NCI-H1105 treated with DMSO at 0.1 percent for 48 hours (cell line): ENCODE measurements at places on chromosomes 5 and 9.

DNA sequence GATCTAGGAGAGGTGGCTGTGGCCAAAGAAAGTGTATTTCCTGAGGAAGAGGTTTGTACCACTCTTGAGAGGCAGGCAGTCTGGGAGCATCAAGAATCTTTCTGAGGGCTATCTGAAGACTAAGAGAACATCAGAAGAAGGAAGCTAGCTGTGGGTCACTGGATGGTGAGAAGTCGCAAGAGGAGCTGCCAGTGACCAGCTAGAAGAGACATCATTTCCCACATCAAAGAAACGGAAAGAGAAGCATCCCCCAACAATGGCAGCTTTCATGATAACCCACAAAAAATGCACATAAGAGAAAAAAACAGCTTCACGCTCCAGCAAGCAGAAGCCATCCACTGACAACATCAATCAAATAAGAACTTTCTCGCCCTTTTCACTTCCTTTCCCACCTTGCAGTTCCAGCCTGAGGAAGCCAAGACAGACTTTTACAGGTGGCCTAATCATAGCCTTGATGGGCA is 25.0 kb upstream of the CEP78 start:
- DNase-seq, result no peak

GRCh38 chr9:134879664-134880483 is 736 bp upstream of the FCN2 start:
- no peak for DNase-seq

DNA sequence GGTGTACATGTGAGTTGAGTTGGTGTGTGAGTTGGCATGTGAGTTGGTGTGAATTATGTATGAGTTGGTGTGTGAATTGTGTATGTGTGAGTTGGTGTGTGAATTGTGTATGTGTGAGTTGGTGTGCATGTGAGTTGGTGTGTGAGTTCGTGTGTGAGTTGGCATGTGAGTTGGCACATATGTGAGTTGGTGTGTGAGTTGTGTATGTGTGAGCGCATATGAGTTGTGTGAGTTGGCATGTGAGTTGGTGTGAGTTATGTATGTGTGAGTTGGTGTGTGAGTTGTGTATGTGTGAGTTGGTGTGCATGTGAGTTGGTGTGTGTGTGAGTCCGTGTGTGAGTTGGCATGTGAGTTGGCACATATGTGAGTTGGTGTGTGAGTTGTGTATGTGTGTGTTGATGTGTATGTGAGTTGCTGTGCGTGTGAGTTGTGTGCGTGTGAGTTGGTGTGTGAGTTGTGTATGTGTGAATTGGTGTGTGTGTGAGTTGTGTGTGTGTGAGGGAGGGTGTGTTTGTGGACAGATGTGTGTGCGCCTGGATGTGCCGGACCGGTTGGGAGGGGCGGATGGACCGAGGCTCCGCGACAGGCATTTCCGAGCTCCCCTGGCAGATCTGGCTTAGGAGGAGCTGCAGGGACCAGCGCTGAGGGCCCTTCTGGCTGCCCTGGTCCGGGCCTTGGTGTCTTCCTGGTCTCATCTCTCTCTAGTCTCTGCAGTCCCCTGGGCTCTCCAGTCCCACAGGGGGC is 162.5 kb upstream of the IER5L start:
- DNase-seq, result no peak

DNA sequence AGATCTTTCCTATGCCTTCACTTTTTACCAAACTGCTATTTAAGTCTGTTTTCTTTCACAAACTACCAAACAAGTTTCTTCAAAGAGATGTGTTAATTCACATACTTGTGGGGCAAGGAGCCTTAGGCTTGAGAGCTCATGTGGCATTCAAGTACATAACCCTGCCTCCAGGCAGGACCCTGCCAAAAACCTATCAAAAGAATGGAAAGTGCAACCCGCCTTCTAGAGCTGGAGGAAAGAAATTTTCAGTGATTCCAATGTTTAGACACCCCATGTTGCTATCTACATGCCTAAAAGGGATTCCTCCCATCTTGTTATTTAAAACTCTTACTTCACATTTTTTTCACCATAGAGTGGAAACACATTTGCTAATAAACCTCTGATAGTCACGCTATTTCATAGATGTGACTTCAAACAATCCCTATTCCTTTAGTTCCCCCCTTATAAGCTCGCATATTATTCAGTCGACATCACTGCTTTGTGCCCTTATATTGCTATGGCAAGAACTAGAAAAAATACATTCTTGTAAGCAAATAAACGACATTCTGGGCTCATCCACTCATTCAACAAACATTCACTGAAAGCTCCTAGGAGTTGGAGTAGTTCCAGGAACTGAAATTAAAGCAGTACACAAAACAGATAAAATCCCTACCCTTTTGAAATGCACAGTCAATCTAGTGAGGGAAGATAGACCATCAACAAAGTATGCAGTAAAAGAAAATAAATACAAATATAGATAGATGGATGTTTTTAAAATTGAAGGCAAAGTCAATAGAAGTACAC is 518.1 kb downstream of the ELAVL2 start:
- DNase-seq, result no peak

DNA sequence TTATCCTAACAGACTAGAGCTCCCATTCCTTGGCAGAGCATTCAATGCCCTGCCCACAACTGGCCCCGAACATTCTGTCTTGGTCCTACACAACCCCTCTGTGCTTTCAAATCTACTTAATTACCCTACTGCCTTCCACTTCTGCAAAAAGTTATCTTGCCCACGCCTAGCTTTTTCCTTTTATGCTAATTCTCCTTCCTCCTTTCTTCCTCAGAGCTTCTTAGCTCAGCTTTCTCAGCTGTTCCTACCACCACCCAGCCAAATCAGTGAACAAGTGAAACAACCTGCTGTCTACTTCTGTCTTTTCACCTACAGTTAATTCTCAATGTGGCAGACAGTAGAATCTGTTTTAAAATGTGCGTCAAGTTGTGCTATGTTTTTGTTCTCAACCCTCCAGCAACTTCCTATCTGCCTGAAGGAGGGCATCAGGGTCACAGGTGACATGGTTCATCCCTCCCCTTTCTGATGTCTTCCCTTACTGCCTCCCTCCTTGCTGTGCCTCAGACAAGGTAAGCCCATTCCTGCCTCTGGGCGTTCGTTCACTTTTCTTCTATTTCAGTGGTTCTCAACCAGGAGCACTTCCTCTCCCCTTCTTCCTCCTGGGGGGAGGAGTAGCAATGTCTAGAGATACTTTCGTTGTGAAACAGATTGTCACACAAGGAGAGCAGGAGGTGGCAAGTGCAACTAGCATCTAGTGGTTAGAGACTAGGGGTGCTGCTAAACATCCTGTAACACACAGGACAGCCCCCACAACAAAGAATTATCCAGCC is 1.3 kb upstream of the REEP5 start:
- no peak for DNase-seq

GRCh38 chr9:89885156-89885555 is 280.3 kb downstream of the GADD45G start:
- DNase-seq, result no peak

DNA sequence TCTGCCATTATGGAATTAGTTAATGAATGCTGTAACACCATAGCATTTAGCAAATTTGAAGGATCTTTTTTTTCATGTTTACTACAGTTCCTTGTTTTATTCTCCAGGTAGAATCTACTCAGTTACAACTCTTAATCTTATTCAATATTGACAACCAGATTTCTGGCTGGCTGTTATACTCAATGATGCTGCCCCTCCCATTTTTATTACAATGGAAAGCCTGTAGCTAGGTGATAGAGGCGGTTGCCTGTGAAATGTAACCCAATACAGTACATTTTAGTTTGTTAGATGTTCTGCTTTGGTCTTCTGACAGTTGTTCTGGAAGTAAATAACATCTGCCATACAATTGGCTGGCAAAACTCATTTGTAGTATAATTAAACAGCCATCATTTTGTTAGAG is 294.2 kb downstream of the DMRTA1 start:
- DNase-seq, result no peak

- DNase-seq, result no peak
Measured at GRCh38 chr9:20242510-20243189, 379.6 kb downstream of the MLLT3 start.

- peak; percentile 63 for DNase-seq
Measured at GRCh38 chr5:124655251-124655917, 91.1 kb downstream of the ZNF608 start.

- DNase-seq, result no peak
Measured at GRCh38 chr5:53019320-53019719, 30.2 kb downstream of the ITGA2 start.

- DNase-seq, result no peak
Measured at GRCh38 chr9:136220017-136220729, 15.2 kb upstream of the LHX3 start.

- DNase-seq, result no peak
Measured at GRCh38 chr5:110630350-110630749, 96.1 kb downstream of the TMEM232 start.

DNA sequence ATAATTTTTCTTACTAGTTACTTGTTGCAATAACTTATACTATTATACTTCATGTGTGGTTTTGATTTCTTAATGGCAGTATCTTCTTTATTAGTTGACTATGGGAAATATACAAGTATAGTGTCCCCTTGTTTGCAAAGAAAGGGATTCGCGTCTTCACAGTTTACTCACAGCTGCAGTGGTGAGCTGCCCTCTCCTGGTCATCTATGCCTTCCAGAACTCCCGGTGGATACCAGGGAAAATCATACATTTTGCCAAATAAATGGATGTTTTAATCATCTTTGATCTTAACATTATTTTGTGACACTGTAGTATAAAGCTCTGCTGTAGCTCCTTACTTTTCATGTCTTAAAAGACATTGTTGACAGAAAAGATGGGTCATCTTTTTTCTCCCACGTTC is 142.0 kb downstream of the ZCCHC7 start:
- no peak for DNase-seq

DNA sequence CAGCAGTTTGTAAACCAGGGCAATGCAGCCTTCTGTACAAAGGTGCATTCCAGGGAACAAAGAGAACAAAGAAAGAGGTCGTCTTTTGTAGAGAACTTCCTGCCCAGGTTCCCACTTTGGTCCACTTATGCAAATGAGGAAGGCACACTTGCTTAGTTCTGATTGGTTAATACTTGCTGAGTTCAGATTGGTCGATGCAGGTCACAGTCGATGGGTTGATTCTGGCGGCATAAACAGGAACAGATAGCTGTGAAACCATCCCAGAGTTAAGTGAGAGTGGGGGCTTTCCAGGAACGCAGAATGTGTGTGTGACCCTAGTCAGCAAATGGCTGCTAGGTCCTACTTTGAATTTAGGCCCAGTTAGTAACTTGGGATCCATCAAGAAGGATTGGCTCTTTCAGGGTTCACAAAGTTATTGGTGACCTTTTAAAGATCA is 1.8 kb upstream of the ADAMTS13 start:
- no peak for DNase-seq

DNA sequence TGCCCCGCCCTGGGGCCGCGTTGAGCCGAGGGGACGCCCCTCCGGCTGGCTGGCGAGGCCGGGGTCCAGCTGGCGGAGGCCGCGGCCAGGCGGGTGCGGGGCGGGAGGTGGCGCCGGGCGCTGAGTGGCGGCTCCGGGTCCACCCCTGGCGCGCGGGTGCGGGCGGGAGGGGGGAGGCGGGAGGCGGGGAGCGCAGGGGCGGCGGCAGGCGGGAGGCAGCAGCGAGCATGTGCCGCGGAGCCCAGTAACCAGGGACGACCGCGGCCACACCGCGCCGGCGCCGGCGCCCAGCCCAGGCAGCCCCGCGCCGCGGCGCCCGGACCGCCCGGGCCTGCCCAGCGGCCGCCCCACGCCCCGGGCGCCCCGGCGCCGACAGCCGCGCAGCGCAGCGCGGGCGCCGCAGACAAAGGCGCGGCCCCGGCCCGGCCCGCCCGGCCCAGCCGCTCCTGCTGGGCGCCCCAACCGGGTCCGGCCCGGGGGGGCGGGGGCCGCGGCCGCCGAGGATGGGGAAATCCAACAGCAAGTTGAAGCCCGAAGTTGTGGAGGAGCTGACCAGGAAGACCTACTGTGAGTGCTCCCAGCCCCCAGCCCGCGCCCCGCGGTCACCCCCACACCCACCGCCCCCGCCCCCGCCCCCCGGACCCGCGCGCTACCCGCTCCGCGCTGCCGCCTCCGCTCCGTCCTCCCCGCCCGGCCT is at the start of gene NCS1:
Gene NCS1, plus strand, starts transcription at position 244 of the 697 bp plus-strand sequence. Its CDS starts 260 bp downstream, at position 504.
- peak; percentile 51 for DNase-seq

DNA sequence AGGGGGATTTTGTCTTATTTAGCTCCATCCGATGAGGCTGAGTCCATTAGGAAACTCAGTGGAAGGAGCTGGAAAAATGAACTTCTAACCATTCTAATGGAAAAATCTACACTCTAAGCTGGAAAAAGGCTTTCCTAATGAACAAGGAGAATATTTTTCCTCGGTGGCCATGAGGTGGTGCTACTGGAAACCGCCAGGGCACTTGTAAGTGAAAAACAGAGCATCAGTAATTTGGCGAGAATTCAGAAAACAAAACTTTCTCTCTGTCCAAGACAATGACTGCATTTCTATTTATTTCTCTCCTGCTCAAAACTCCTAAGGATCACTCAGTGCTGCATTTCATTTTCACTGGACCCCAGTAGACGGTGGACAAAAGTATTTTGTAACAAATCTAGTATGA is 237.6 kb downstream of the TENT4A start:
- no peak for DNase-seq

DNA sequence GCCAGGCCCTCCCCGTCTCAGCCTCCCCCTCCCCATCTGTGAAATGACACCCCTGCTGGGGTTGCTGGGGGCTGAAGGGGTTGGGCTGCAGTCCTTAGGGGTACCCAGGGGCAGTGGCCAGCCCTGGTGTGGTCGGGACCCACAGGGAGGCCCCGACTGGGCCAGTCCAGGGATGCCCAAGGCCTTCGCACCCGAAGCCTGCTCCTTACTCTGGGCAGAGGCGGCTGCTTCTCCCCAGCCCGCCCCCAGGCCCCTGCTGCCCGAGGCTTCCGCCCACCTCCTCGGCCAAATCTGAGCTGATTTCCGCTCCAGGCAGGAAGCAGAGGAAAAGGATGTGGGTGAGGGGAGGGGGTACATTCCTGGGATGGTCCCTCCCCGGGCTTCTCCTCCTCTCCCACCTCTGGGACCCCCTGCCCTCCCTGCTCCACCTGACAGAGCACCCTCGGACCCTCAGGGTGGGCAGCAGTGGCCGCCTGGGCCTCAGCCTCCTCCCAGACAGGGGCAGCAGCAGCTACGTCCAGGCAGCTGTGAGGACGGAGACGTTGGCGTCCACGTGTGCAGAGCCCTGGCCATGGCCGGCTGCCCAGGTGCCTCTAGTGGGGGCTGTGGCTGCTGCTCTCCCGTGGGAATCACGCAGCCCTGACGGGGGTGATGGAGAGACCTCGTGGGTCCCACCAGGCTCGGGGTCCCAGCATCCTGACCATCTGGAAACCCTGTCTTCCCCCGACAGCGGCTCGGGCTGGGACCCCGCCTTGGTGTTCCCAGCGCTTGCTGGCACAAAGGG is 4.2 kb upstream of the NRARP start:
- DNase-seq, result no peak

GRCh38 chr5:14615365-14615764 is 33.8 kb downstream of the OTULINL start:
- no peak for DNase-seq

DNA sequence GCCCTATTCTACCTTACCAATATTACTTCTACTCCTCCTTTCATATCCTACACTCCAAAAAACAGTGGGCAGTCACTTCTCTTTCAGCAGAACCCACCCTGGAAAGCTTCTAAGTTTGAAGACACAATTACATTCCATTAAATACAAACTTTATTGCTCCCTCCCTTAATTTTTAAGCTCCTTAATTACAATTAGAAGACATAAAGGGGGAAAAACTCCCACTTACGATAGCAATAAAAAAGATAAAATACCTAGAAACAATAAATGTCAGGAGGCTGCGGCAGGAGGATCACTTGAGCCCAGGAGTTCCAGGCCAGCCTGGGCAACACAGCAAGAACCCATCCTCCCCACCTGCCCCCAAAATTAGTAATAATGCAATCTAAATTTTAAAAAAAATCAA is 9.6 kb downstream of the RNF145 start:
- DNase-seq, result no peak

- DNase-seq, result peak; percentile 12
Measured at GRCh38 chr5:124790895-124791732, 44.7 kb upstream of the ZNF608 start.

- no peak for DNase-seq
Measured at GRCh38 chr5:75551471-75551870, 39.8 kb downstream of the POLK start.
